ENCODE measurements at places on chromosomes 4 and X.

- DNase-seq = no peak
Measured at GRCh38 chr4:96955226-96955625, 1115.3 kb downstream of the PDHA2 start.

DNA sequence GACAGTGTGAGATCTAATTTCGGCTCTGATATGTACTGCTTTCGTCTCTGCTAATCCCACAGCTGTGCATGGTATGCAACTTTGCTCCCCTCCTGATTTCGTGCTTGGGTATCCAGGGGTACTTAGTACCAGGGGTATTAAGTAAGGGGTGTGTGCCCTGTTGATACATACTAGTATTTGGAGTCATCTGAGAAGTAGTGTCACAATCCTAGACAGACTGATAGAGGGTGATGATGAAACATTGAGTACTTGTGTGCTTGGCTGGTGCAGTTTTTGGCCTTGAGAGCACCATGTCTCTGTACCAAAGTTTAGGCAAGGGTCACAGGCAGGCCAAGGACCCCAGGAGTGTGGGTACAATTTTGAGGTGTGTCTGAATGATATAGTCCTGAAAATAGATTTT, 10.9 kb downstream of the GPAT3 start:
- no peak for DNase-seq

DNA sequence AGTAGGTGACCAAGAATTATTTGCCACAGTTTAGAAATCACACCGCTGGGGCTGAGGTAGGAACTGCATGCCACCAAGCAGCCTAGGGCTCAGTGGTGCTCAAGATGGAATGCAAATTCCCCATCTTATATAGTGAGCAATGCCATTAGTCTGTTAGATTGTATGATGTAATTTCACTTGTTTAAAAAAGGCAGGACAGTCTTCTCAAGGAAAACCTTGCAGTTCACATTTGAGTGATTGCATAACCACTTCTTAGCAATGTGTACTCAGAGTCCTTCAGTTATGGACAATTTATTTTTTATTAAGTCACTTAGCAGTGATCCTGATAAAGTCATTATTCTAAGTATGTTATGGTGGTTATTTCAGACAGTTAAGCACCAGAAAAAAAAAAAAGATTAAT, 142.9 kb upstream of the SFRP2 start:
- no peak for DNase-seq

DNA sequence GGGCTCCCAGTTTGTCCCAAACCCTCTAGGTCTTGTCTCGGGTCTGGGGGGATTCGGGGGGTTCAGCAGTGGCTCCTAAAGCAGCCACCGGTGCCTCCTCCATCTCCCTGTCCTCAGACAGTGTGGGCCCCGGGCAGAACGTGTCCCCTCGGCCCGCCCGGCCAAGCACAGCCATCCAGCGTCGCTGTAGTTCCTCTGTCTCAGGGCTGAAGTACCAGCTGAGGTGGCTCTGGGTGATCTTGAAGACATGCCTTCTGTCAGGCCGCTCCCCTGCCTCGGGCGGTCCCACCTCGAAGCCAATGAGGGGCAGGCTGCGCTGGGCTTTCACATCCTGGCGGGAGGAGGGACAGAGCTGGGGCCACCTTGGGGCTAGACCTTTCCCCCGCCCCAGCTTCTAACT, 5.9 kb downstream of the TSR2 start:
- no peak for DNase-seq

GRCh38 chrX:96721354-96721753, 36.7 kb downstream of the DIAPH2 start:
- DNase-seq = no peak

GRCh38 chrX:44082829-44083228, 109.6 kb upstream of the NDP start:
- DNase-seq = peak; percentile 43

DNA sequence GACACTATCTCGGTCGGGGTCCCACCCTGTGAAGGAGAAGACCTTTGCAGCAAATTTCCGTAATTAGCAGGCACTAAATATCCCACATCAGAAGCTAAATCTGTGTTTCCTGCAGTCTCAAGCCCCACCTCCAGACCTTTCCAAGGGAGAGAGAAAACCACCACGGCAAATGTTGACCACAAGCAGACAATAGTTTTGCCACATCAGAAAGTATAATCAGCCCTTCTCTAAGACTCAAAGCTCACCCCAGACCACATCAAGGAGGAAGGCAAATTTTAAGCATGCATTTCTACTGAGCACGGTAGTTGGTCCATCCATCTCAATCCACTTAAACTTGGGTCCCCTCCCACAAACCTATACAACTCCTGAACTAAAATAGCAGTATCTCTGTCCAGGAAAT, 398.5 kb downstream of the GPM6A start:
- peak; percentile 64 for DNase-seq

- no peak for DNase-seq
Measured at GRCh38 chrX:151750511-151750910, 16.0 kb downstream of the CNGA2 start.

DNA sequence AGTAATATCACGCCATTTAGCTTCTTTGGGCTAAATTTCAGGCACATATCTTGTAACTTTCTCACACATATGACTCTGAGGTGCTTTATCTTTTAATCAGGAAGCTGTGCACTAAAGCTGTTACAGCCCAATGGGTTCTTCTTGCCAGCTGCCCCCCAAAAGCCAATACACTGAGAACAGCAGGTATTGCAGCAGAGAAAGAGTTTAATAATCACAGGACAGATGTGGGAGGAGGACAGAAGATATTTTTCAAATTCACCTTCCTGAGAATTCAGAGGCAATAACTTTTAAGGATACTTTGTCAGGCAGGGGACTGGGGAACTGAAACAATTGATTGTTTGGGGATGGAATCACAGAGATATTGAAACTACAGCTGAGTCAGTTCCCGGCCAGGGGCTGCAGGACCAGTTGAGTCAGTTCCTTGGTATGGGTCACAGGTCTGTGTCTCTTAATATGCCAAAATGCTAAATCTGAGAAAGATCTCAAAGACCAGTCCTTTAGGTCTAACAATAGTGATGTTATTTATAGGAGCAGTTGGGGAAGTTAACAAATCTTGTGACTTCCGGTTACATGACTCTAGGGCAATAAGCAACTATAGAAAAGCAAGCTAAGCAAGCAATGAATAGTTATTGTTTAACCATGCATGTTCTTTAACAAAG, 28.1 kb downstream of the DDIT4L start:
- DNase-seq = no peak

DNA sequence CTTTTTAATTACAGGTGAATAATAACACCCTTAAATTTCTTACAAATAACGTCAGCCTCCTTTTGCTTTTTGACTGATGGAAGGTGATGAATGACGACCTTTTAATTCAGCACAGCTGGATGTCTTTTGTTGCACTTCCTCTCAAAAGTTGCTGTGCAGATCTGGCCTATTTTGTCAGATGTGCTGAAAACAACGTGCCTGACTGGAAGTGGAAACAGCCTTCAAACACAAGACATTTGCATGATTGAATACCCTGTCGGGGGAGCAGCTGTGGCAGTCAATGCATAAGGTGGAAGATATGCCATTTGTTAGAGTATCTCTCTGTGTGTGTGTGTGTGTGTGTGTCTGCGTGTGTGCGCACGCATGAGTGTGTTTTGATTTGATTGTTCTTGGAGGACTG, 579.7 kb downstream of the SPRY1 start:
- no peak for DNase-seq

- no peak for DNase-seq
Measured at GRCh38 chr4:154307451-154307850, 184.1 kb downstream of the DCHS2 start.

DNA sequence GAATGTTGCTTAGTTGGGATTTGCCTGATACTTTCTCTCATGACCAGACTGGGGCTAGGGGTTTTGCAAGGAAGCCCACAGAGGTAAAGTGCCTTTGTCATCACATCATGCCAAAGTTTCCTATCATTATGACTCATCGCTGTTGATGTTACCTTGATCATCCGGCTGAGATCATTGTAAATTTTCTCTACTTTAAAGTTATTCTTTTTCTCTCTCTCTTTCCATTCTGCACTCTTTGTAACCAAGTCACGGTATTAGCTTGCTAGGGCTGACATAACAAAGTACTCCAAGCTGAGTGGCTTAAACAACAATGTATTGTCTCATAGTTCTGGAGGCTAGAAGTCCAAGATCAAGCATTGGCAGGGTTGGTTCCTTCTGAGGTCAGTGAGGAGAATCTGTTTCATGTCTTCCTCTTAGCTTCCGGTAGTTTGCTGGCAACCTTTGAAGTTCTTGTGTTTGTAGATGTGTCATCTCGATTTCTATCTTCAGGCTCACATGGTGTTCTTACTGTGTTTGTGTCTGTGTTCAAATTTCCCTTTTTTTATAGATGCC, 113.0 kb downstream of the DTHD1 start:
- DNase-seq = no peak

- DNase-seq = no peak
Measured at GRCh38 chr4:143133977-143134376, 50.7 kb upstream of the USP38 start.

- no peak for DNase-seq
Measured at GRCh38 chr4:140134746-140135425, 19.1 kb downstream of the MAML3 start.

DNA sequence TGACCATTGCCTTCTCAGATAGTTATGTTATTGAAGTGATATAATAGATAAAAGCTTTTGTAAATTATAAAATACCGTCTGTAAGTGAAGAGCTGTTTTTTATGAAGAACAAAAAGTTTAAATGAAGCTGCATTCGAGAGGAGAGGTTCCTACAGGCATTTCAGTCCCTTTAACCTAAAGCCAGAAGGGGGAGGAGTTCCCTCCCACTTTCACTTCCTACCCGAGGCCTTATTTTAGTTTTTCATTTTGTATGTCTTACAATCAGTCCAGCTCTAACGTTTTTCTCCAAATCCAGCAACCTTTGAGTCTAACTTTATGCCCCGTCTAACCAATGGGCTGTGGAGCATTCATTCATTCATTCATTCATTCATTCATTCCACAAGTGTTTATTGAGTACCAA, 16.5 kb upstream of the SOX3 start:
- no peak for DNase-seq

DNA sequence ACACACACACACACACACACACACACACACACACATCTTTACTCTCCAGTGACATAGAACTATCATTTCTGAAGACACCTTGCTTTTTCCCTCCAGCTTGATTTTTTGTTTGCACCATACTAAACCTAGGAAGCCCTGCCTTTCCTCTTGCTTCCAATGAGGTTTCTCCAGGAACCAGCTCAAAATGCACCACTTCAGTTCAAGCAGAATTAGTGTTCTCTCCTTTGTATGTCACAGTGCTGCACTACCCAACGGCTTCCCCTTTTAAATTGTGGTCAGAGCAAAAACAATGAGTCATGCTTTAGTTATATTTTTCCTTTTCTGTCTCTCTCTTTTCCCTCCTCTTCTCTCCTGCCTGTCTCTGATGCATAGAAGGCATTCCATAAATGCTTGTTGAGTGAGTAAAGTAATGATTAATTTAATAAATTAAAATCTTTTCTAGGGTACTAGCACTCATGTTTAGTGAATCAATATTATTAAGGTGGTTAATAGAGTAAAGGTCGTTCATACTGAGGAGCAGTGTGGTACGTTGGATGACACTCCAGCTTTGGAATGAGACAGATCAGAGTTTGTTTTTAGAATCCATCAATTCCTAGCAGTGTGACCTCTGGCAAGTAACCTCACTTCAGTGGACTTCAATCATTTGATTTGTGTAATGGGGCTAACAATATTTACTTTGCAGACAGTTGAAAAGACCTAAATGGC, 5.9 kb downstream of the RTL3 start:
- DNase-seq = peak; percentile 3

DNA sequence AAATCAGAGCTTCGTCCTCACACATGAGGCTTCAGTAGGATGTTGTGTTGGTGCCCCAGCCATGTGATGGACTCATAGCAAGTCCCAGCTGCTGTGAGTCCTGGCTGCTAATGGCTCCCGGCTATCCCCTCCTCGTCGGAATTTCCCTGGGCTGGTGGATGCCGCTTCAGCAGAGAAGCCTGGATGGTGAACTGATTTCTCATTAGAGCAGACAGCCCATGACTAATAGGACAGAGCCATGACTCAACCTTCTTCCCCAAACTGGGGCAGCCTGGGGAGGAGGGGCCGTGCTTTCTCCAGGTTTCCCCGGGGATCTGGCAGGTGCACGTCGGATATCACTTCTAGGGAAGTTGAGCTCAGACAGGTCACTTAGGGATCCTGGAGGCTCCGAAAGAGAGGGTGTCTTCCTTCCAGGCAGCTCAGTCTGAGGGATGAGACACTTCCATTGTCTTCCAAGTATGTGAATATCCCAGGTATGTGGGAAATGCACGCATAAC, 112.7 kb downstream of the ASMT start:
- peak; percentile 83 for DNase-seq

- DNase-seq = peak; percentile 84
Measured at GRCh38 chr4:128600996-128601871, 208.3 kb upstream of the JADE1 start.

DNA sequence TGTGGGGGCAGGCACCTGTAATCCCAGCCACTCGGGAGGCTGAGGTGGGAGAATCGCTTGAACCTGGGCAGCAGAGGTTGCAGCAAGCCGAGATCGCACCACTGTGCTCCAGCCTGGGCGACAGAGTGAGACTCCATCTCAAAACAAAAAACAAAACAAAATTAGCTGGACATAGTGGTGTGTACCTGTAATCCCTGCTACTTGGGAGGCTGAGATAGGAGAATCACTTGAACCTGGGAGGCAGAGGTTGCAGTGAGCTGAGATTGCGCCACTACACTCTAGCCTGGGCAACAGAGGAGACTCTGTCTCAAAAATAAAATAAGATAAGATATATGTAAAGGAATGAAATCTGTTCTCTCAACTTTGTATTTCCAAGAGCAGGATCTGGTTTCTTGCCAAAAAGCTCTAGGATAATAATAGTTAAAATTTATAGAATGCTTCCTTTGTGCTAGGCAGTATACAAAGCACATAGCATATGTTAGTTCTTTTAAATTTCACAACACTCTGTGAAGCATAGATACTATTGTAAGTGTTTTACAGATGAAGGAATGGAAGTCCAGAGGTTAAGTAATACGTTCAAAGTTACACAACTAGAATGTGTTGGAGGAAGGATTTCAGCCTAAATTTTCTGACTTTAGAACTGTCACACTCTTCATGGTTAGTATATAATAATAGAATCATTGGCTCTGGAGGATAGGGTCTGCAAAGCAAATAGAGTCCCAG, 10.3 kb downstream of the MRPL1 start:
- DNase-seq = no peak

DNA sequence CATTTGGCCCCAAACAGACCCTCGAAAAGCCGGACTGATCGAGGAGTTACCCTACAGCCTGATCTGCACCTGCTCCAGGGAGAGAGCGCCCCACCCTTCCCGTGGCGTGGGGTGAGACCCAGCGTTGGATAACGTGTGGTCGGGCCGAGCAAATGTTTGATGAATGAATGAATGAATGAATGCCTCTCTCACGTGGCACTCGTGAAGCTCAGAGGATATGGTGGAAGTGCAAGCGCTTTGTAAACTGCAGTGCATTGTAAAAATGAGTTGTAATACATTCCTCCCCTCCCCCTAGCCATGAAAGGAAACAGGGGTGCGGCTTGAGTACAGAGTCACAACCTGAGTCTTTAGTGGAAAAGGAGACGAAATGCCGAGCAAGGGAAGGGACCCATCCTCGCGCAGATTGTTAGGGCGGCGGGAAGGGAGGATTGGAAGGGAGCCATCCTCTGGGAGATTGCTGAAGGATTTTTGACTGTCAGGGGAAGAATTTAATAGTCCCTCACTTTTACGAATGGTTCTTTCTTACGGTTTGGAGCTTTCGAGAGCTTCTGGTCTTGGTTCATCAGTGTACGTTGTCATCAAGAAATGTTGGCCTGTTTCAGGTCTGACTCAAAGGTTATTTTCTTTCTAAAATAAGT, 772 bp upstream of the FBXW7 start:
- DNase-seq = no peak

- DNase-seq = no peak
Measured at GRCh38 chr4:123317211-123317610, 79.4 kb upstream of the SPRY1 start.

GRCh38 chr4:70728091-70728490, 6.3 kb downstream of the RUFY3 start:
- no peak for DNase-seq

All from Daoy (cell line).